NCI-H1048 (cell line): ENCODE measurements at places on chromosomes 2 and 18.

DNA sequence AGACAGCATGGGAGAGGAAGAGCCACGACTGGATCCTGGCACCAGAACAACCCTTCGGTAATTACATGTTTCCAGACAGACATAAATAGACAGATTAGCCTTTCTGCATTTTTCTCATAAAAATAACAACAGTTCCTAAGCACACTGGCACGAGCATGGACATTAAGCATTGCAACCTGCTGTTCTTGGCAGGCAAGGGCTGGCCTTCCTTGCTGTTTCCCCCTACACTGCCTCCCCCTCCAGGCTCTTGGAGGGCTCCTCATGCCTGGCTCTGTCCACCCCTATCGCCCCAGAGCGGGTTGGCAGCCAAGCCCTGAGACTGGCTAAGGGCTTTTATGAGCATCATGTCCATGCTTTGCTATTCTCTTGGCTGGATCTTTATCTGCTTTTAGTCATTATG lies 89.6 kb downstream of the TTC32 start:
- DNase-seq, result no peak

GRCh38 chr2:140910683-140911082 lies 1220.1 kb downstream of the LRP1B start:
- no peak for DNase-seq

- no peak for DNase-seq
Measured at GRCh38 chr2:3476321-3476984, 42.9 kb downstream of the ADI1 start.

DNA sequence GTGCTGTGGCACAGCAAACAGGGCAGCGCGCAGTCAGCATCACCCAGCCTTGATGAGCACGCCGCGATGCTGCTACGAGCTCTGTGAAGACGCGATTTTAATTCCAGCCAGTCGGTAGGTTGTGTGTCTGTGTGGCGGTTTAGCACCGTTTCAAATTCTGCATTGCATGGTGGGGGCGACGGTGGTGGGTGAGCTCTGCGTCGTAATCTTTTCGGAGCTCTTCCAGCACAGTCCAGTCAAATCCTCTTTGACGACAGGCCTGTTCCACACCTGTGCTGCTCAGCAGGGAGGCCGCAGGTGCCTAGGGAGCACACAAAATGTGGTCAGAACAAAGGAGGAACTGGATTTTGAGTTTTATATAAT lies 8.6 kb downstream of the ALLC start:
- DNase-seq, result no peak

DNA sequence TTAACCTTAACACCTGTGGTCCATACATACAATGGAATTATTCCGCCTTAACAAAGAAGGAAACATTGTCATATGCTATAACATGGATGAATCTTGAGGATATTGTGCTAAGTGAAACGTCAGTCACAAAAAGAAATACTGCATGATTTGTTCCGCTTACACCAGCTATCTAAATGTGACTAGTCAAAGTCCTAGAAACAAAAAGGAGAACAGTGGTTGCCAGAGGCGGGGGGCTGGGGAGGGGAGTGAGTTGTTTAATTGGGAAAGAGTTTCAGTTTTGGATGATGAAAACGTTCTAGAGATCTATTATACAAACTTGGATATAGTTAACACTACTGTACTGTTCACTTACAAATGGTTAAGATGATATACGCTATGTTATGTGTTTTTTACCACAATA lies 72.0 kb downstream of the SPRED2 start:
- DNase-seq, result no peak

- DNase-seq, result no peak
Measured at GRCh38 chr18:74226666-74227065, 65.1 kb downstream of the CYB5A start.

- DNase-seq, result no peak
Measured at GRCh38 chr2:173028141-173028540, 47.5 kb upstream of the MAP3K20 start.

GRCh38 chr2:20363578-20363977 lies 12.9 kb upstream of the PUM2 start:
- DNase-seq, result no peak
